ENCODE measurements at places on chromosomes 11 and 22. TPM values are rescaled to one million over a fixed set of nuclear protein-coding genes. Genes with fewer than 3 reads are reported as not detected.

Gene DEFB108B
- not detected for total RNA-seq

Gene FUT4
- 1.4 TPM for total RNA-seq

Gene RFPL2
- not detected for total RNA-seq

Gene FGF3
- total RNA-seq = not detected

Gene CCDC15
- 2.4 TPM for total RNA-seq

Gene SCT
- total RNA-seq = not detected

Gene APOL5
- not detected for total RNA-seq

Gene DAGLA
- 2.3 TPM for total RNA-seq

DNA sequence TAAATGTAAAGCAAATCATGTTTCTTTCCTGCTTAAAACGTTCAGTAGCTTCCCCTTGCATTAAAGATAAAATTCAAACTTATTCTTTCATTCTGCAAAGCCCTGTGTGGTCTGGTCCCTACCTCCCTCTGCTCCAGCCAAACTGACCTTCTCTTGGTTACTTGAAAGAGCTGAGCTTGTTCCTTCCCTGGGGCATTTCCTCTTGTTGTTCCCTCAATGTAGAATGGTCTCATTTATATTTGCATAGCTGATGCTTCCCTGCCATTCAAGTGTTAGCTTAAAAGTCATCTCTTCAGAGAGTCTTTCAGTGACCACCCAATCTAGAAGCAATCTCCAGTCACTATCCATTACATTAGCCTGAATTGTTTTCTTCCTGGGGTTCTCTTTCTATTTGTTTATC lies 1618.5 kb upstream of the TENM4 start:
- no peak for ATAC-seq

- no peak for ATAC-seq
These were observed 728.3 kb downstream of the METTL15 start for GRCh38 chr11:28836285-28837081.

- no peak for ATAC-seq
These were observed 1.8 kb upstream of the KLHL22 start for GRCh38 chr22:20497426-20497825.

GRCh38 chr11:39190751-39191150 lies 2268.7 kb downstream of the LRRC4C start:
- no peak for ATAC-seq

DNA sequence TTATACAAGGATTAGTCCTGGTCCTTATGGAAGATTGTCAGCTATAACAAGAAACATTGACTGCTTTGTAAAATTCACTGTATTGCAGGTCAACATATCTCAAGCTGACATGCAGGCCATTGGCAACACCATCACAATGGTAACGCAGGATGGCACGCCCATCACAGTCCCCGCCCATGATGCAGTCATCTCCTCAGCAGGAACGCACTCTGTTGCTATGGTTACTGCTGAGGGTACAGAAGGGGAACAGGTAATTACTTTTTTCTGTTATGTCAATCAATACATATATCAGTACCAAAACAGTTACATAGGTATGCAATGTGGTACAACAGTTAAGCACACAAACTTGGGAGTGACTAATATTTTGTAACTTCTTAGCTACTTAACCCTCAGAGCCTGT lies 55.3 kb downstream of the ZNF143 start:
- no peak for ATAC-seq

GRCh38 chr11:56103210-56103737 lies at the start of gene OR8H2:
Gene OR8H2, plus strand, starts transcription at chr11:56103687. Its CDS starts 1,356 bp downstream, at chr11:56105043.
- no peak for ATAC-seq

GRCh38 chr11:43712676-43713075 lies 32.1 kb downstream of the HSD17B12 start:
- ATAC-seq = no peak

- ATAC-seq = no peak
These were observed 12.2 kb upstream of the ANKK1 start for GRCh38 chr11:113375402-113375801.

DNA sequence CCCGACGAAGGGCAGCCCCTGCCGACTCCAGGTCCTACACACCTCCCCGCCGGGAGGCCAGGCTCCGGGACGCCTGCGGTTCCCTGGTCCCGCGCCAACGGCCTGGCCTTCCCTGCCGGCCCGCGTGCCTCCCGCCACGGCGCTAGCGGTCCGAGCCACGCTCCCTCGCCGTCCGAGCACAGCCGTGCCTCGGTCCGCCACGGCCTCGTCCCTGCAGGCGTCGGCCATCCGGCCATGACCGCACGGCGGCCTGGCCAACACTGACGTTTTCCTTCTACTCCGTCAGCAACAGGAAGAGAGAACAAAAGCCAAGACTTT lies 532 bp downstream of the EIF4G2 start:
- no peak for ATAC-seq

DNA sequence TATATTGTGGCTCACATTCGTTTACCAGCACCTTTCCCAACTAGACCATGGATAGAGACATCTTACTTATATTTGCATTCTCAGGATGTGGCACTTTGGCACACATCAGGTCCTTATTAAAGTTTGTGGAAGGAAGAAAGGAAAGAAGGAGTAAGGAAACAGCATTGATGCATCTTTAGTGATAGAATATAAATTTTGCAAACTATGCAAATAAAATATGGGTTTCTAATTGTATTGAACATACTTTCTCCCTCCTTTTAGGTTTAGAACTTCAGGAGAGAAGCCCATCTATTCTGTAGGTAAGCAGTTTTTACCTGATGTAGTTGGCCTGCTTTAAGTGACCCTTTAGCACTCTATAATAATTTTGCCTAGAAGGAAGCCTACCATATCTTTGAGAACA lies 20.4 kb downstream of the MRPL48 start:
- ATAC-seq = no peak

DNA sequence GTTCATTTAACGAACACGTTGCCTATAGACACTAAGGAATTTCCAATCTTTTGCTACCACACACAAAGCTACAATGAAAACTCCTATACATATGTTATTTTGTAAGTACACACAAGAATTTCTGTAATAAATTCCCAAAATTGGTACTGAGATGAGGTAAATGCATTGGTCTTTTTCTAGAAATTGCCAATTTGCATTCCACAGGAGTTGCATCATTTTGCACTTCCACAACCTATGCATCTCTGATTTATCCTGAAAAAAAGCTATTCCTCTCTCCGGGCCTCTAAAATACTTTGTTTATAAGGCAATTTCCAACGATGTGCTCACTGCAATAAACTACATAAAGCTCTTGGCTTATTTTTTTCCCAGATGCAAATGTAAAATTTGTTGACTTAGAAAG lies 24.9 kb downstream of the IMMP1L start:
- ATAC-seq = no peak

DNA sequence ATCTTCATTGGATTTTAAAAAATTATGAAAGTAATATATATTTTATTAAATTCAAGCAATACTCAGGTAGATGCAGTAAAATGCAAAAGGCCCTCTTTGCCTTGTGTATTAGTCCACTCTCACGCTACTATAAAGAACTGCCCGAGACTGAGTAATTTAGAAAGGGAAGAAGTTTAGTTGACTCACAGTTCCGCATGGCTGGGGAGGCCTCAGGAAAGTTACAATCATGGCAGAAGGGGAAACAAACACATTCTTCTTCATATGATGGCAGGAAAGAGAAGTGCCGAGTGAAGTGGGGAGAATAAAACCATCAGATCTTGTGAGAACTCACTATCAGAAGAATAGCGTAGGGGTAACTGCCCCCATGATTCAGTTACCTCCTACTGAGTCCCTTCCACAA lies 130.8 kb downstream of the HIPK3 start:
- no peak for ATAC-seq

GRCh38 chr11:58924230-58924629 lies 15.1 kb upstream of the GLYATL1 start:
- no peak for ATAC-seq

- no peak for ATAC-seq
These were observed 3.6 kb downstream of the PKNOX2 start for GRCh38 chr11:125167954-125168835.

- ATAC-seq = no peak
These were observed 3.2 kb downstream of the LTBP3 start for GRCh38 chr11:65554842-65555430.

DNA sequence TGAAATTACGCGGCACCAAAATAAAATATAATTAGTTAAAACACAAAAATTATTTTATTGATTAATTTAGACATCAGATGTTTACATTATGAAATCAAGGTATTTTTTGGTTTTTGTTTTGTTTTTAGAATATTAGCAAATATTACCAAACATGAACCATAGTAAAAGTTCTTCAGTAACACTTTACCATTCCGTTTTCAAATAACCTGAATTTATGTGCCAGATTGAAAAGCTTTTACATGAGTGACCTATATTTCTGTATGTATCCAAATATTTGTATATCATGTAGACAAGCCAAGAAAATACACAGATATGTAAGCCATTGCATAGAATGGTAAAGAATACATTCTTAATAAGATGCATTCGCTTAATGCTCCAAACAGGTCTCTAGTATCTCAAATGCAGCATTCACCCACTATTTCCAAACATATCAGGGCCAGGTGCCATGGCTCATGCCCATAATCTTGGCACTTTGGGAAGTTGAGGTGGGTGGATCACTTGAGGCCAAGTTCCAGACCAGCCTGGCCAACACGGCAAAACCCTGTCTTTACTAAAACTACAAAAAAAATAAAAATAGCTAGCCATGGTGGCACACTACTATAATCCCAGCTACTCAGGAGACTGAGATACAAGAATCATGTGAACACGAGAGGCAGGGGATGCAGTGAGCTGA lies 102.4 kb upstream of the SERPIND1 start:
- no peak for ATAC-seq

GRCh38 chr11:91700854-91701253 lies 523.8 kb upstream of the FAT3 start:
- ATAC-seq = no peak

DNA sequence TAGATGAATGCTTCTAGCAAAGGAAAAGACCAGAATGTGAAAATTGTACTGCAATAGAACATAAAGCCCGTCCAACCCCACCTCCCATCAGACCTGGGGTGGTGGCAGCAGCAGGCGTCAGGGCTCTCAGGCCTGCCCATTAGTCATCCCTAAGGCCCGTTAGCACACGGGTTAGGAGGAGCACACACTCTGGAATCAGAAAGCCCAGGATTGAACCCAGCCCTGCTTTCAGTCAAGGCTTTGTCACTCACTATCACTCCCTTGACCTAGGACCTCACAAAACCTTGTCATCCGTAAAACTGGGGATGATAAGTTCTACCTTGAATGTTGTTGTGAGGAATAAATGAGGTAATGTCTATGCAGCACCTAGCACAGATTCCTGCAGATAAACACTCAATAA lies 26.9 kb downstream of the MICAL3 start:
- peak; percentile 24 for ATAC-seq

DNA sequence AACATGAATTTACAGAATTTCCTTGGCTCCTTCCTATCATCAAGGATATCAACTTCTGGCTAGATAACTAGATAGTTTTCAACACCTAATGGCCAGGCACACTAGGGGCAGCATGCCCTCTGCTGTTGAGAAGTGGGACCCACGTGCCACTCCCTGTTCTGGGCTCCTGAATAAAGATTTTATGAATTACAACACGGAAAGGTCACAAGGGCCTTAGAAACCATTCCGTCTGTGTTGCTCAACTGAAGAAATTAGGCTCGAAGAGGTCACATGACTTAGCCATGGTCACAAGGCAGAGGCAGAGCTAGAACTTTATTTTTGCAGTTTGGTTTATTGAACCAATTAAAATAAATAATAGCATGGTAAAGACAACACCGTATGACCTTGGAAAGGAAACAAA lies 36.0 kb downstream of the PRCP start:
- peak; percentile 63 for ATAC-seq

GRCh38 chr11:134537941-134538340 lies 125.9 kb upstream of the B3GAT1 start:
- ATAC-seq = no peak

DNA sequence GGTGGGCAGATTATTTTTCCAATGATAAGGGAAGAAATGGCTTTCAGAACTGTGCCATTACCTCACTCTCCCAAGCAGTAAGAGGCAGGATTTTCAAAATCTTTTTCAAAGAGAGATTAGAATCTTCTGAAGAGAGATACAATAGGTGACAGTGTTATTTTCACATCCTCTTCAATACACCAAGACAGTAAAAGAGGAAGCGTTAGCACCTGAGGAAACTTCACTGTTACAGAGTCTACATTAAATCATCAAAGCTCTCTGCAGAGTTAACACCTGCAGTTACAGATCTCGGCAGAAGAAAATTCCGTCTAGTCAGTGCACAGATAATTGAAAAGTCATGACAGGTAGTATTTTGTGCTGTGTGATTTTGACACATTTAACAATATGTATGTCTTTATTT lies 144.9 kb downstream of the PGR start:
- ATAC-seq = no peak

GRCh38 chr11:10474551-10474950 lies 19.5 kb downstream of the AMPD3 start:
- no peak for ATAC-seq

DNA sequence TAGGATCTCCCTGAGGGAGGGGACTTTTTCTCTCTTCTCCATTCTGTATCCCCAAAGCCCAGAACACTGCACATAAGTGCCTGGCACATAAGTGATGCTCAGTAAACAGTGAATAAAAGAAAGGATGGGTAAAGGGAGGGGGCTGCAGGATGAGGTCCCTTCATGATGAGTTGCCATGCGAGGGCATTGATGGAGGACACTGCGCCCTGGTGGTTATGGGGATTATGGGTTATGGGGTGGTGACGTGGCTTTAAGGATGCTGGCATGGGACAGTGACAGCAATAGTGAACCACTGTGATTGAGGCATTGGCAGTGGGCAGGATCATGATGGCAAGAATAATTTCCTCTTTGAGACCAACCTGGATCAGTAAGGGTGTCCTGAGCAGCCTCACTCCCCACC lies 43.9 kb upstream of the LRRC32 start:
- ATAC-seq = no peak

DNA sequence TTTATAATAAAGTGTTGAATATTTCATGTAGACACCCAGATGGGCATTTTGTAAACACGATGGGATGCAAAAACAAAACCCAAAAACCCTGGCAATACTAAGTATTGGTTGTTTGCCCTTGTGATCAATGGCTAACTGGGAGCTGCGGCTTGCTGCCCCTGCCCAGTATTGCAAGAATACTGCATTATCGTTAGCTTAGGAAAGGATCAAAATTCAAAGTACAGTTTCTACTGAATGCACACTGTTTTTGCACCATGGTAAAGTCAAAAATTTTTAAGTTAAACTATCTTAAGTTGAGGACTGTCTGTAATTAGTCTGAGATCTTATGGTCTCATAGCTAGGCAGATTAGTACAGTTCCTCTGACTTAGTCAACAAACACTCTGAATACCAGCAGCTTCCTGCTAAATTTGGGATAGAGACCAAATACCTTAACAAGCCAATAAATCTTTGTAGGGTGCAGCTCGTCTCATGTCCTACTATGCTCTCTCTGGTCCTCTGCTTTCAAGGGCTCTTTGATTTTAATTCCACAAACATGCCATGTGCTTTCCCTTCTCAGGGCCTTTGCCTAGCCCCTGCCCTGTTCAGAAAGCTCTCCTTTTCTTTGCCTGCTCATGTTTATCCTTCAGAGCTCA lies 4.0 kb downstream of the CCDC90B start:
- no peak for ATAC-seq

GRCh38 chr22:41556561-41556960 lies 4.2 kb upstream of the CSDC2 start:
- ATAC-seq = no peak
